ENCODE measurements at places on chromosomes 3 and 15.

DNA sequence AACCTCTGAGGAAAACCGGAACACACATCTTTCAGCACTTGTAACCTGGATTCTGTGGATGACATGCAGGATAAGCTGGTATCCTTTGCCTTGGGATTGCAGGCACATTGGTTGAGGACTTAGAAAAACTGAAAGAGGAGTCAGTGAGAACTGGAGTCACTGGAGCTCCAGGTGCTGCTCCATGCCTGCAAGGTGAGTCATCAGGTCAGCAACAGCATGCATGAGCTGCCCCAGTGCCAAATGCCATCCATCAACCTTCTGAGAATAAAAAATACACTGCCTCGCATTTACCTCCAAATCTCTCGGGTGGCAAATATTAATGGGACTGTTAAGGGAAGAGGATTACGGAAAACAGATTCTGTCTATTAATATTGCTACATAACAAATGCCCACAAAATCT lies 729.1 kb downstream of the NTRK3 start:
- DNase-seq, result no peak

DNA sequence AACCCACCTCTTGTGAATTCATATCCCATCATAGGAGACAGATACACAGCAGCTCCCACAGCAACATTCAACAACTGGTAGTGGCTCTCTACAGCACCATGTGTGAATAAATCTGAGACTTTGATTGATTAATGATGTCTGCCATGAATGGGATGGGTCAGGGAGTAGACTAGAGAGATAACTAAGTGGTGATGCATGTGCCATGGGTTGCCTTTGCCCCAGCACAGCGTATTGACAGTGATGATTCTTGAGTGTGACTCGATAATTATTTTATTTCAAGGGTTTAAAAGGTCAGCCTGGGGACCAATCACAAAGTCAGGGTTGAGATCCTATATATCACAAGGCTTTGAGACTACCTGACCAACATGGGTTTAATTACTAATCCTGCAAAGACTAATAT lies 295.9 kb downstream of the PTPRG start:
- no peak for DNase-seq

- DNase-seq, result no peak
Measured at GRCh38 chr3:86382556-86382955, 608.4 kb downstream of the VGLL3 start.

- DNase-seq, result no peak
Measured at GRCh38 chr3:67349551-67350174, 304.7 kb downstream of the SUCLG2 start.

GRCh38 chr15:70297465-70298058 lies 199.8 kb upstream of the TLE3 start:
- DNase-seq, result no peak

DNA sequence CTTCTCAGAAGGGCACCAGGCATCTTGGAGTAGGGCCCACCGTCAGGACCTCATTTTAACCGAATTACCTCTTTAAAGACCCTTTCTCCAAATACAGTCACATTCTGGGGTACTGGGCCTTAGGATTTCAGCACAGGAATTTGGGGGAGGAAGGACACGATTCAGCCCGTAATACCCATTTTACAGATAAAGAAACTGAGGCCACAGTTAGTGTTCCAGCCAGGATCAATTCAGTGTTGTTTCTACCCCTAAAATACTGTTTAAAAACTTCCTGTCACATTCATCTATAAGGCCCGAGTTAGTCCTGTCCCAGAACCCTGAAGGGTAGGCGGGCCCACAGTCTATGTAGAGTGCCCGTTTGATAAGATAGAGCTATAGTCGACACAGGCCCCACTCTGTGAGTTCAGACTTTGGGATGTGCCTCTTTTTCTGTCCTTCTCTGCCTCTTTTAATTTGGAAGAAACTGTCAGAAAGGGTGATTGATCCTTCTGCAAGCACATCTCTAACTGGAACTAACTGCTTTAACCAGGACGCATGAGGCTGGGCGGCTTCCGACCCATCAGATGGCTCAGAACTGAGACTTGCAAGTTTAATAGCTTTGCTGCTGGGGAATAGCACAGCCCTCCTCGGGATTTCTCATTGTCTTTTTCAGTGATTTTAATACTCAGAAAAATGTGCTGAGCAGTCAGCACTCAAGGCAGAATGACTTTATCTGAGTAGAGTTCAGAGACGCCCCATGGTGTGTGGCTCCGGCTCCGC lies 19.5 kb downstream of the BFSP2 start:
- DNase-seq, result no peak

GRCh38 chr15:54387799-54388198 lies 409.6 kb downstream of the UNC13C start:
- no peak for DNase-seq

DNA sequence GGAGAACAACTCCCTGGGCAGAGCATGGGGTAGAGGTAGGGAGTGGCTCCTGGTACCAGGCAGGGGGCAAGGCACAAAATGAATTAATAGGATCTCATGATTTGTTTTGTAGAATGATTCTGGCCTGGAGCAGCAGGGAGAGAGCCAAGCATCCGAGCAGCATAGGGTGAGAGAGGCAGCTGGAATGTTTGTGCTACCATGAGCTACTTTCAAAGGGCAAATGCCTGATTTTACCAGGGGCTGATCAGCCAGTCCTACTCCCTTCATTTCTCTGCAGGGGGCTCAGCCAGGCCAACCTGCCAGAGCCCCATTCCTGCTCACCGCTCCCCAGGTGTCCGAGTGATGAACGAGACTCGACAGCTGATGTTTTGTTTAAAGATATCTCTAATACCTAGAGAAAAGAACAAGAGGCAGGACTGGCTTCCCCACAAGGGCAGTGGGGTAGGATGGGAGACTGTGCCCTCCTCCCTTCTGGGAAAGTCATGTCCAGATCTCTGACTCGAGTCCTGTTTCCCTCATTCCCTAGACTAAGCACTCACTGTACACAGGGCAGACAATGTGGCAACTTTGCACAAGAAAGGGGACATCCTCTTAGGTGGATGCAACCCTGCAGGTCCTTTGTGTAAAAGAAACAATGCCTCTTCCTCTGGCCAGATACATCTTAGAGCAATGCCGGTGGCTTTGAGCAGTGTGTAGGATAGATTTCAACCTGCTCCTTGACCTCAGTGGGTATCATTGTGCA lies 12.9 kb downstream of the DUOX2 start:
- DNase-seq, result no peak

GRCh38 chr15:78565951-78566774 lies 843 bp downstream of the CHRNA5 start:
- no peak for DNase-seq

DNA sequence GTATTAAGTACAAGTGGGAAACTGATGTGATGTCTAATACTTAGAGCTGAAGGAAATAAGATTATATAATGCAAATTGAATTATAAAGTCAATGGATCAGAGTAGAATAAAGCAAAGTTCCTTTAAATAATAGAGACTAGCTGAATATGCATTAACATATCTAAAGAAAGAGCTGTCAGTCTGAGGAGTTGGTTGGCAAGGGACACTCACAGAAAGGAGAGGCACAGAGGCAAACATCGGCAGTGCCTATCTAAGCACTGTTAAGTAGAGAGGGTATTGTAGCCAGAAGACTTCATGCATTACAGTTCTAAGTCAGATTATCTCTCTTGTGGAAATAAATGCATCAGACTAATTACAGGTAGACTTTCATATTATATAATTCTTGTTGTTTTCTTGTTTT lies 16.6 kb downstream of the NRG4 start:
- DNase-seq, result no peak

GRCh38 chr3:30770387-30770786 lies 124.1 kb downstream of the GADL1 start:
- peak; percentile 52 for DNase-seq
